Activated CD4-positive, CD25-positive, alpha-beta regulatory T cell treated with anti-CD3 and anti-CD28 coated beads, Interleukin-2, amount 50 U/mL, for 72 hours (primary cell): ENCODE measurements at places on chromosomes 12 and 14.

DNA sequence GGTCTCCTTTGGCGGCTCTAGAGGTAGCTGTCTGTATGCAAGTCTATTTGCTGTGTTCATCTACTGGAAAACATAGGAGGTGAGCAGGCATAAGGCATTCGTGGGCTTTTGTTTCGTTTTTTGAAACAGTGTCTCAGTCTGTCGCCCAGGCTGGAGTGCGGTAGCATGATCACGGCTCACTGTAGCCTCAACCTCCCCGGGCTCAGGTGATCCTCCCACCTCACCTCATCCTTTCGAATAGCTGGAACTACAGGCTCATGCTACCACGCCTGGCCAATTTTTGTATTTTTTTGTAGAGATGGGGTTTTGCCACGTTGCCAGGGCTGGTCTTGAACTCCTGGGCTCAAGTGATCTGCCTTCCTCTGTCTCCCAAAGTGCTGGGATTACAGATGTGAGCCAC, 27.5 kb downstream of the FLVCR2 start:
- DNase-seq = no peak

- no peak for DNase-seq
Observed at GRCh38 chr12:74408601-74409166, 129.0 kb upstream of the ATXN7L3B start.

DNA sequence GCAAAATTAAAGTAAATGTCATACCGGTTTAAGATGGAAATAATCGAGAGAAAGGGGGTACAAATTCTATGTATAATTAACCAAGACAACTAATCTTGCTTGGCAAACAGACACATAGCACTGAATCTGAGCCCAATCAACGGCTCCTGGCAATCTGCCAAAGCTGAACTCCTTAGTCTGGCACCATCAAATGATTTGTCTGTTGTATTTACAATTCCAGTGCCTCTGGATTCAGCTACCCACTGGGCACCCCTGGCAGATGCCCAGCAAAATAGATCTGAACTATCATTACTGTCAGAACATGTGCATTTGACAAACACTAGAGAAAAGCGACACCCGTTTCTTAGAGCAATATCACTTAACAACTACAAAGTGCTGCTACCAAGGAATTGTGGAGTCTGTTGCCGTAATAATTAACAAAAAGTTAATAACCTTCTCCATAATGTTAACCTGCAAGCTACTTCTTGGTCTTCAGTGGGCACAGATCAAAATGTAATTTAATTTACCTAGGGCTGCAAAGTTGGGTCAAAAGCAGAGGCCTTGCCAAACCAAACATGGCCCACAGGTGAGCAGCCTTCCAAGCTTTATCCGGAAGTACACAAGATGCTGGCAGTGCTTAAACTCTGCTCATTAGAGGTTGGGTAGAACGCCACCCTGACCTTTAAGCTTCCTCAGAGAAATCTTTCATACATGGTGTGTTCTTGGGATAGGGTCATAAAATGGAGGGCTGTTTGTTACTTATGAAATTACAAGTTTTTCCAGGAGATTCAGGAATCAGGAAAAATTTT, 7.6 kb downstream of the EGLN3 start:
- no peak for DNase-seq

DNA sequence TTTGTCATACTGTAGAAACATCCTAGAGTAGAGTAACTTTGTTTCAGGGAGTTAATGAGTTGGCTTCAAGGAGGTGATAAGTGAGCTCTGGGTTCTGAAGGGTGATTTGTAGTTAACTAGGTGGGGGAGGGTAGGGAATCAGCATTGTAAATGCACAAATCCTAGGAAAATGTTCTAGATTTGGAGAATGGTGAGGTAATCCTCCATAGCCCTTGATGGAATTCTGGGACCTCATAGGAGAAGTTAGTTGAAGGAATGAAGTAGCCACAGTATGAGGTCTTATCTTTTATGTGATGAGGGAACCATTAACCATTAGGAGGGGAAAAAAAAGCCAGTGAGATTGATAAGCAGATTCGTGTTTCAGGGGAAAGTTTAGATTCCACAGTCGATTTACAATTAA, 8.0 kb downstream of the CNOT2 start:
- no peak for DNase-seq

- DNase-seq = no peak
Observed at GRCh38 chr12:5746036-5746908, 198.8 kb downstream of the ANO2 start.

GRCh38 chr12:52407918-52408317, 1.8 kb upstream of the KRT82 start:
- no peak for DNase-seq

DNA sequence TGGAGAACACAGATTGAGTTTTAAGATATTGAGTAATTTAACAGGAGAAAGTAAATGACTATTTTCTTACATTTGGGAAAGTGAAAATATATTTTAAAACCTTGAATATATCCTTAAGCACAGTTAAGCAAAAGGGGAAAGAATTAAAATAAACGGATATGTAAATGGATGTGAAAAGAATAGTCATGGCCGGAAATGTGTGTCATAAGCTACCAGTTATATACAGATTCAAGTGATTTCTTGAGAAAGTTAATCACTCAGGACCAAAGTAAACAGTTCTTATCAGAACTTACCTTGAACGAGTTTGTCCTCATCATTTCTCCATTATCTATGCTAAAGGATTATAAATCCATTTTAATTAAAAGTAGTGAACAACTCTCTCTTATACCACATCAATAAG, 33.4 kb downstream of the C12orf75 start:
- no peak for DNase-seq

DNA sequence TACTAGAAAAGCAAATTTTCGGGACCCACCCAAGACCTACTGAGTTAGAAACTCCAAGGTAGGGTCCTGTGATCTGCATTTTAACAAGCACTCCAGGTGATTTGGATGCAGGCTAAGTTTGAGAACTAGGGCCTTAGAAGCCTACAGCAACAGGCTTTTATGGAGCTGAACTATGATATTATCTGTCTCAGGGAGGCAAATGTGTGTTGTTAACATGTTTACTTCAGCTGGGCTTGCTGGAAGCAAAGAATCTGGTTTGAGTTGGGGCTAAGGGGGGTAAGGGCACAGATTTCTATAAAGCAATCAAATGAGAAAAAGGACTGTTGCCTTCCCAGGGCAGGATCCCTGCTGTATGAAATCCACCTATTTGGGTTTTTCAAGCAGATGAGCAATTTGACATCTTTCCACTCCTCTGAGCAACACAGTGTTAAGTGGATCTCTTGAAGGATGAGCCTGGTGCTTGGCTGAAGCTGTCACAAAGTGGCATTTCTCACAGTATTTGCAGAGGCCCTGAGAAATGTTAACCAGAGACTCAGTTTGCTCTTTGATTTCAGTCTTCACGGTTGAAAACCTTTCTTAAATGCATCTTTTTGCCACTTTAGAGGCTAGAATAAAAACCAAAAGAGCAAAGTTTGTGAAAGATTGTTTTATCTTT, 36.2 kb upstream of the SOCS2 start:
- no peak for DNase-seq

DNA sequence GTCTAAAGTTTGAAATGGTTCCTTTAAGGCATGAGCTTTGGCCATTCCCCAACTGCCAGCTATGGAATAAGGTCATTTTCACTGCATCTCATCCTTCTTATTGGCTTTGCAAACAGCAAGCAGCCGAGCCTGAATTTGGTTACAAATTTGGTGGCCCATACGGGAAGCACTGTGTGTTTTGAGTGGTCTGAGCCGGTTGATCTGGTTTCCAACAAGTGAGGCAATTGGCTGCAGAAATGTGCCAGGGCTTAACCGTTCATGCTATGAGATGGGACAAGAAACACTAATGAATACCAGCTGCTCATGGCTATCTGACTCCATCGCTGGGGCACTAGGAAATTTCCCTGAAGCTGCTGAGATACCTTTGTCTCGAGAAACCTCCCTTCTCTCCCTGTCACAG, 9.3 kb downstream of the EDDM3A start:
- DNase-seq = no peak

DNA sequence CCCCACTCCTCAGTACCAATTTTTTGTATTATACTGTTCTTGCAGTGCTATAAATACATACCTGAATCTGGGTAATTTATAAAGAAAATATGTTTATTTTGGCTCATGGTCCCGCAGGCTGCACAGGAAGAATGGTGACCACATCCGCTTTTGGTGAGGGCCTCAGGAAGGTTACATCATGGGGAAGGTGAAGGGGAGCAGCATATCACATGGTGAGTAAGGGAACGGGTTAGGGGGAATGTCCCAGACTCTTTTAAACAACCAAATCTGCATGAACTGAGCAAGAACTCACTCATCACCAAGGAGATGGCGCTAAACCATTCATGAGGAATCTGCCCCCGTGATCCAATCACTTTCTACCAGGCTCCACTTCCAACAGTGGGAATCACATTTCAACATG, 40.0 kb downstream of the OSBPL8 start:
- no peak for DNase-seq

DNA sequence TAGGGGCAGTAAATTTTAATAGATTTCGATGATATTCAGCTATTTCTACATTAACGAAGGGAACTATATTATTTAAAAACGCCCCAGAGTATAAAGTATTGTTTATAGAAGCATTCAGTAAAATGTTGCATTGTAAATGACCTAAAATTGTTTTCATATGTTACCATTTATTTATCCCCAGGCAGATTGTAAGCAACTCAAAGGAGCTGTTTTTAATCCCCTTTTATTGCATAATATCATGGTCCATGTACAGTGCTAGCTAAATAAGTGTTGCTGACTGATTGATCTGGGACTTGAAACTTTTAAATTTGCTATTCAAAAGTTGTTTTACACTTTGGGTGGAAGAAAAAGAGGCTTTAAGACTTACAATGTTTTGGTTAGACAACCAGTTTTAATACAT, 199.0 kb upstream of the SLC38A2 start:
- no peak for DNase-seq

DNA sequence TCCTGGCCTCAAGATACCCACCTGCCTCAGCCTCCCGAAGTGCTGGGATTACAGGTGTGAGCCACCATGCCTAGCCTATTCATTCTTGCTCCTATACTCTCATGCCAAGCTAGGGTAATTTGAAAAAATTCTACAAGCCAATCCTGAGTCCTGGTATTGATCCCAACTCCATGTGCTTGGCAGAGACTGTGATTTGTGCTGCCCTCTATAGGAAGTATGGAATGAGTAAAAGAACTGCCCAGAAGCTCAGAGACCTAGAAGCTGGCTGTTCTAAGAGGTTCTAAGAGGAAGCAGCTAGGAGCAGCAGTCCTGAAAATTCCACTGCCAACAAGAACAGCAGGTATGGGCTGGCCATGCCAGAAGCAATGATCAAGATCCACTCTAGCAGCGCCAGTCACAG, 402.5 kb downstream of the PCNX1 start:
- DNase-seq = no peak

GRCh38 chr12:63387771-63388170, 236.8 kb upstream of the AVPR1A start:
- DNase-seq = no peak
